ENCODE measurements at places on chromosomes 1 and 21.

- DNase-seq, result no peak
These were observed 46.5 kb downstream of the MORN1 start for GRCh38 chr1:2344744-2345296.

- no peak for DNase-seq
These were observed 144.0 kb upstream of the PLXNA2 start for GRCh38 chr1:208387908-208388811.

DNA sequence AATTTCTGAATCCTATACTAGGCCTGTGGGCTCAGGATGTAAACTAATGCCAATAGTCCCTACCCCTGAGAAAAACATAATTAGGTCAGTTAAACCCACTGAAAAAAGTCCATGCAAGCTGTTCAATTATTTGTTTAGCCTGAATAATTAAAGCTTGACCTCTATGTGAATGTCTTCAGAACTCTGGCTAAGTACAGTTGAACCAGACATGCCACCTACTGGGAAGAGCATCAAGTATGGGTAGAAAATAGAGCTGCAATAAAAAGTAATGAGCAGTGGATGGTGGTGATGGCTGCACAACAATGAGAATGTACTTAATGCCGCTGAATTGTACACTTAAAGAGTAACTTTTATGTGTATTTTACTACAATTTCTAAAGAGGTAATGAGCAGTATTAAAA lies 23.6 kb upstream of the SLC19A2 start:
- no peak for DNase-seq

- DNase-seq, result no peak
These were observed 172.1 kb upstream of the ZRANB2 start for GRCh38 chr1:71252900-71253299.

GRCh38 chr21:37503848-37504467 lies 137.4 kb downstream of the DYRK1A start:
- DNase-seq, result peak; percentile 13

DNA sequence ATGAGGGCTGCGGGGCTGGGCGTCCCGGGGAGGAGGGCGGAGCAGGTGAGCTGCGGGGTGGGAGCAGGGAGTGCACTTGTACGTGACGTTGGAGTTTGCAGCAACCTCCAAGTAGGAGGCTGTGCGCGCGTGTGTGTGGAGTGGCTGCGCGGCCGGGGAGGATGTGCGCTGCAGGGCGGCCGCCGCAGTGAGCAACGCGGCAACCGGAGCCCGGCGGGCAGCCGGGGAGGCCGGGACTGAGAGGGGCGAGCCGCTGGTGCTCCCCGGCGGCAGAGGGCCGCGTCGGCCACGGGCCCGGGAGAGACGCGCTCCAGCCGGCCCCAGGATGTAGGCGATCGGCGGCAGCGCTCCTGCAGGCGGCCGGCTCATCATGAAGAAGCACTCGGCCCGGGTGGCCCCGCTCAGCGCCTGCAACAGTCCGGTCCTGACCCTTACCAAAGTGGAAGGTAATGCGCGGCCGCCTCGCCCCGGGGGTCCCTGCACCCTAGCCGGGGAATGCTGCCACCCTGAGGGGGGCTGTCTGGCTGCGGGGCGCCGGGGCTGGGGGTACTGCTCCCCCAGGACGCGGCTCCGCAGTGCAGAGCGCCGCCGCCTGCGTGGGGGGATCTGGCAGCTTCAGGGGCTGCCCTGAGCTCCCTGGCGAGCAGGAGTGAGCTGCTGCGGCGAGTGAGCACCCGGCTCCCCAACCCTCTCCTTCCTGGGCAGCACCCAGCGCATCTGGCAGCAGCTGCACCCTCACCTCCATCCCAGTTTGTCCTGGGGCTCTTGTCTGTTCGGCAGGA lies 158.9 kb upstream of the COA6 start:
- no peak for DNase-seq

DNA sequence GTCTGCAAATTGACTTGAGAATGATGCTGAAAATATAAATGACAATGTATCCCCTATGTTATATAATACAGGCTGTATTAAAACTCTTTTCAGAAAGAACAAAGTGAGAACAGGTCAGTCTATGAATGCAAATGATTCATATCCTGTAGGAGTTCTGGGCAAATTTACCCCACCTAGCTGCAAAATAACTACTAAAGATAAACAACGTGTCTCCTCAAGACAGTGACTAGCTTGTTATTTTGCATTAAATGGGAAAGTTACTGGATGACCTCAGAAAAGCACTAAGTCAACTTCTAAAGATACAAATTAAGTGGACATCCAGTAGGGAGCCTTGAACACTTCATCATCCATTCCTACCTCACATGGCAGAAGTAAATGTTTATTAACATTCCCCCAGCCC lies 11.1 kb downstream of the RNF19B start:
- no peak for DNase-seq

GRCh38 chr1:218048828-218049420 lies 236.2 kb upstream of the RRP15 start:
- DNase-seq, result no peak

GRCh38 chr1:210726621-210727020 lies 397.9 kb downstream of the HHAT start:
- peak; percentile 0 for DNase-seq

DNA sequence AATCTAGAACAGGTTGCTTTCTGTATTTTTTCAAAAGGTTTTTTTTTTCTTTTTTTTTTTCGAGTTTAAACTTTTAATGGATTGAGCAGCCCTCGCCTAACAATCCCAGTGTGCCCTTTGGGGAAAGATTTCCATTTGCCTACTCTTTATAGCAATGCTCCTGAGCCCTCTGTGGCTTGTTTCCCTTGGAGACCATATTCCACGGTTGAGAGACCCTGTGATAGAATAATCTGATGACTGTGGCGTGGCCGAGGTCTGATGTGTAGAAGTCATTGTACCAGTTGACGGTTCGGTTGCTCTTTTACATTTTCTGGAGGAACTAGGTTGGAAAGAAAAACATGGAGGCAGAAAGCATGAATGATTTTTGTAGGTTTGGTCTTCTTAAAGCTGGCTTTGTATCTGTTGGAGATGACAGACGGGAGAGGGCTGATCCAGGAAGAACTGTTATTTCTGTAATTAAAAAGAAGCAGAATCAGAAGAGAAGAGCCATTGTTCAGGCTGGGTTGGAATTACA lies 305.7 kb upstream of the NRIP1 start:
- DNase-seq, result no peak

GRCh38 chr1:205714190-205714905 lies 34.0 kb upstream of the SLC45A3 start:
- DNase-seq, result no peak
